ENCODE measurements at places on chromosomes 13 and 19. TPM values are rescaled to one million over a fixed set of nuclear protein-coding genes. Genes with fewer than 3 reads are reported as not detected.
A peak's percentile ranks its signal among the peaks of the same experiment; 100 is the strongest.

DNA sequence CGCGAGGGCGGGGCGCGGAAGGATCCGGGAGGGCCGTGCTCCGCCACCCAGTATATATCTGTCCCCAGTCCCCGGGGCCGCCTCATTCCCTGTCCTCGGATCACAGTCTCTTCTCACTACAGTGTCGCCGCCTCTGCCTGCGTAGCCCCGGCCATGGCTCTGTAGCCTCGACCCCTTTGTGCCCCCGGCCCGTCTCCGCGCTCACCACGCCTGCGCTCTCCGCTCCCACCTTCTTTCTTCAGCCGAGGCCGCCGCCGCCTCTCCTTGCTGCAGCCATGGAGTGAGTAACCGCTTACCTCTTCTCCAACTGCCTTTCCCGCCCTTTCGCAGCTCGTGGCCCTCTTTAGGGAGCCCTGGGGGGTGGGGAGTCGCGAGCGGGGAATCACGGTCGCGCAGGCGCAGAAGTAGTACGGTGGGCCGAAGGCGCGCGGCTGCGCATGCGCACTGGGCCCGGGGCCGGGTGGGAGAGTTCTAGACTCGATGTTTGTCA is at the start of the genes ATF5 and NUP62:
TSS of gene ATF5 (plus strand) at position 85 of the 490 bp plus-strand sequence. CDS start 1,646 bp downstream, outside the sequence.
TSS of gene NUP62 (minus strand) at position 384 of the 490 bp plus-strand sequence. CDS start 19,697 bp downstream, outside the sequence.
- DNase-seq, result peak; percentile 96

DNA sequence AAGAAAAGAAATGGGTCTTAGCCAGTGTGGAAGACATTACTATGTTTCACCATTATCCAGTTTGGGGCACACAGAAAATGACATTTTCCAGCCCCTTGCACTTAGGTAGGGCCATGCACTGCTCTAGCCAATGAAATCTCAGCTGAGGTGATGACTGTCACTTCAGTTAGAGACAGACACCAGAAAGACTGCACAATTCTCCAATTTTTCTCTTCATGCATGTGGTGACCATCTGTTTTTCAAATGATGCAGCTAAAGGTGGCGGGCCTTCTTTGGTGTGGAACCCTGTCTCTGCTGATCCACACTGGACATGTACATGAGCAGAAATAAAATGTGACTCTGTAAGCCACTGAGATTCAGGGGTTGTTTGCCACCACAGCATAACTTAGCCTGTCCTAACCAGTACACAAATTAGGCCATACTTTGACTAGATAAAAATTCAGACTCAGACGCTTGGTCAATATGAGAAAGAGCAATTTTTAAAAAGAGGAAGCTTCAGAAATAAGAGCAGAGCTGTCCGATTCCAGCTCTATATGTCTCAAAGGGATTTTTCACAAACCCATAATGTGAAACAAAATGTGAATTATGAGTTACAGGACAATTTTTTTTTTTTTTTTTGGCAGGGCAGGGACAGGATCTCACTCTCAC is 6.7 kb downstream of the ZNF565 start:
- DNase-seq, result no peak

DNA sequence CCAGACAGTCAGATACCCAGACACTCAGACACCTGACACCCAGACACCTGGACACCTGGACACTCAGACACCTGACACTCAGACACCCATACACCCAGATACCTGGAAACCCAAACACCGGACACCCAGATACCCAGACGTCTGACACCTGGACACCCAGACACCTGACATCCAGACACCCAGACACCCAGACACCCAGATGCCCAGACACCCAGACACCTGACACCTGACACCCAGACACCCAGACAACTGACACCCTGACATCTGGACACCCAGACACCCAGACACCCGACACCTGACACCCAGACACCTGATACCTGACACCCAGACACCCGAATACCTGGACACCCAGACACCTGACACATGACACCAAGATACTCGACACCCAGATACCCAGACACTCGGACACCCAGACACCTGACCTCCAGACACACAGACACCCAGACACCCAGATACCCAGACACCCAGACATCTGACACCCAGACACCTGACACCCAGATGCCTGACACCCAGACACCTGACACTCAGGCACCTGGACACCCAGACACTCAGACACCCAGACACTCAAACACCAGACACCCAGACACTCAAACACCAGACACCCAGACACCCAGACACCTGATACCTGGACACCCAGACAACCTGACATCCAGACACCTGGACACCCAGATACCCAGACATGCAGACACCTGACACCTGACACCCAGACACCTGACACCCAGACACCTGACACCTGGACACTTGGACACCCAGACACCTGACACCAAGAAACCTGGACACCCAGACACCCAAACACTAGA is 19.1 kb downstream of the C19orf12 start:
- DNase-seq, result no peak

Gene LYPD5
- total RNA-seq, result 3.8 TPM

- DNase-seq, result no peak
Observed at GRCh38 chr19:4602173-4602788, 37.0 kb upstream of the TNFAIP8L1 start.

GRCh38 chr13:60788156-60788829 is 391.3 kb downstream of the TDRD3 start:
- no peak for DNase-seq

- DNase-seq, result no peak
Observed at GRCh38 chr19:13843104-13843921, 33.6 kb upstream of the NANOS3 start.

- DNase-seq, result no peak
Observed at GRCh38 chr19:43464134-43464775, 1.2 kb downstream of the LYPD3 start.

Gene MCEMP1
- total RNA-seq, result not detected

Gene CGB3
- total RNA-seq, result not detected

Gene SYNE4
- 1.8 TPM for total RNA-seq

Gene LILRB2
- not detected for total RNA-seq

GRCh38 chr13:40432018-40432978 is 234.1 kb downstream of the FOXO1 start:
- no peak for DNase-seq

Measured in activated naive CD4-positive, alpha-beta T cell treated with anti-CD3 and anti-CD28 coated beads, Interleukin-2, amount 50 U/mL, for 72 hours (primary cell).